ENCODE measurements at places on chromosomes 11 and 22. TPM values are rescaled to one million over a fixed set of nuclear protein-coding genes. Genes with fewer than 3 reads are reported as not detected.

The KCNJ1 gene
- total RNA-seq, result not detected

The OVCH2 gene
- total RNA-seq, result 3.3 TPM

The FAM180B gene
- total RNA-seq, result under 0.01 TPM

The RBM7 gene
- total RNA-seq, result 52.6 TPM

The CENPM gene
- total RNA-seq, result 14.9 TPM

The FOXRED2 gene
- total RNA-seq, result 6.7 TPM

The HOATZ gene
- not detected for total RNA-seq

The PYGM gene
- total RNA-seq, result 0.22 TPM

The HNRNPUL2 gene
- 9.3 TPM for total RNA-seq

The UBASH3B gene
- 207 TPM for total RNA-seq

The UCP3 gene
- total RNA-seq, result 0.33 TPM

The DNAJB7 gene
- total RNA-seq, result not detected

The ZNF280B gene
- total RNA-seq, result under 0.01 TPM

The HEPN1 gene
- not detected for total RNA-seq

The SORL1 gene
- not detected for total RNA-seq

The VWCE gene
- 0.65 TPM for total RNA-seq

The GLYATL1 gene
- not detected for total RNA-seq

The OR5B21 gene
- total RNA-seq, result not detected

The MRGPRX3 gene
- not detected for total RNA-seq

Measured in placental epithelial cell (primary cell).